ENCODE measurements at places on chromosomes 16 and 17. TPM values are rescaled to one million over a fixed set of nuclear protein-coding genes. Genes with fewer than 3 reads are reported as not detected.
A peak's percentile ranks its signal among the peaks of the same experiment; 100 is the strongest.

DNA sequence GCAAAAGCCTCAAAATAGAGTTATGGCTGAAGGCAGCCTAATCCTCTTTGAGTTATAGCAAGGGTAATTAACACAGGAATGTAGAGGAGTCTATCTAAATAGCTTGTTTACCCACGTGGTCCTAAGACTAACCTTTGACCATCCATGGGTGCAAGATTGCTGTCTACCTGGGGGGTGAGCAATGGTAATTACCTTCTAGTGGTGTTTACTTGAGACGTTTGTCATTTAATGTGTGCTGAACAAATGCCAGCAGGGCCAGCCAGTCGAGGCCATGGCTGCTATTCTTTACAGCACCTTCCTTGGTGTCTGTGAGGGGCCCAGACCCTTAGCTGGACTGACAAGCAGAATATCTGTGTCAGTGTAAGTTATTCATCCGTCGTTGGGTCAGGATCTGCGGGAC, 13.9 kb upstream of the PRPSAP1 start:
- no peak for DNase-seq

GRCh38 chr17:44220213-44221083, 973 bp upstream of the UBTF start:
- peak; percentile 48 for DNase-seq

- peak; percentile 7 for DNase-seq
Observed at GRCh38 chr17:72053036-72053435, 67.8 kb upstream of the SOX9 start.

- peak; percentile 45 for DNase-seq
Observed at GRCh38 chr17:69523244-69523861, 108.9 kb downstream of the MAP2K6 start.

- no peak for DNase-seq
Observed at GRCh38 chr17:80588702-80589383, 44.2 kb downstream of the RPTOR start.

DNA sequence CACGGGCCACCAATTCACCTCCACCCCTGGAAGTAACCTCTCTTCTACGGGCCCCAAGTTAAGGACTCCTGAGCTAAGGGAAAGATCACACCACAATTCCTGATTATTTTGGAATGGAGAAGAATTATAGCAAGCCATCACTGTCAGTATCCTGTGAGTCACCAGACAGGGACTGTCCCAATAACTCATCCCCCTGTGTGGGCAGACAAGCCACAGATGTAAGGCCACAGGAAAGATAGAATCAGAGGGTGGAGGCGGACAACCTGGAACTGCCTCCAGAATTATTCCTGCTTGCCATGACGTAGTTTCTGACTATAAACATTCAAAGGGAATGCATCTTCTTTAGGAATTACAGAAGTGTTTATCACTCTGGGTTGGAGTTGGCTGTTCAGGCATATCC, 5.8 kb upstream of the MYO1D start:
- no peak for DNase-seq

DNA sequence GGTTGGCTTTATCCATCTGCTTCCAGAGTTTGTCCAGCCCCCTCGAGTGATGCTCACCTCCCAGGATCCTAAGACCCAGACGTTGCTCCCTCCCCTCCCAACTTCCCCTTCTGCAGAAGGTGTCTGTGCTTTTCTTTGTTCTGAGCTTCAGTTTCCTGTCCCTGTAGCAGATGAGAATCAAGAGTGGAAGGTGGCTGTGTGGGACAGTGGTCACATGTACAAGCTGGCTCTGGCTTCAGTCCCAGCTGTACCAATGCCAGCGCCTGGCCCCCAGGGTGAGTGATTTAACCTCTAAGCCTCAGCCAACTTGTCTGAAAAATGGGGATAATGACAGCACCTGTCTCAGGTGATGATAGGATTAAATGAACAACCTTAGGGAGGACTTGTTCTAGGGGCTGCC, 7.7 kb downstream of the PRR15L start:
- no peak for DNase-seq

GRCh38 chr16:51938861-51939260, 608.1 kb downstream of the TOX3 start:
- no peak for DNase-seq

GRCh38 chr17:1957037-1957436, 68.1 kb downstream of the RTN4RL1 start:
- no peak for DNase-seq

DNA sequence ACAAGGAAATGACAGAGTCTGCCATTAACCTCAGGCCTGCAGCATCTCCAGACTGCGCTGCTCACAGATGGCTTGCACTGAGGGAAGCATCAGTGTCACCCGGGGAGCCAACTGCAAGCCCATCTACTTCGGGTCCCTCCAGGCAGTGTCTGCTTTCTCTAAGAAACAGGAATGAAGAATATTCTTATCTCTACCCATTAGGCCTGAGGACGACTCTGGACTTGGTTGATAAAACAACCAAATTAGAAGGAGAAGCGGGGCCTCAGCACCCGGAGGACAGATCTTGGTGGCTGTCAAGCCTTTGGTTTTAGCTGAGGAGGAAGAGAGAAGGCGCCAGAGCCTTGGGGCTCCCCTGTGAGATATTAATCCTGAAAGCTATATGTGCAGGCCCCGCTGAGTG, 19.5 kb upstream of the MGAT5B start:
- no peak for DNase-seq

- DNase-seq: no peak
Observed at GRCh38 chr17:76446449-76447231, 6.3 kb downstream of the UBE2O start.

- peak; percentile 50 for DNase-seq
Observed at GRCh38 chr17:17913695-17914332, 58.4 kb downstream of the TOM1L2 start.

DNA sequence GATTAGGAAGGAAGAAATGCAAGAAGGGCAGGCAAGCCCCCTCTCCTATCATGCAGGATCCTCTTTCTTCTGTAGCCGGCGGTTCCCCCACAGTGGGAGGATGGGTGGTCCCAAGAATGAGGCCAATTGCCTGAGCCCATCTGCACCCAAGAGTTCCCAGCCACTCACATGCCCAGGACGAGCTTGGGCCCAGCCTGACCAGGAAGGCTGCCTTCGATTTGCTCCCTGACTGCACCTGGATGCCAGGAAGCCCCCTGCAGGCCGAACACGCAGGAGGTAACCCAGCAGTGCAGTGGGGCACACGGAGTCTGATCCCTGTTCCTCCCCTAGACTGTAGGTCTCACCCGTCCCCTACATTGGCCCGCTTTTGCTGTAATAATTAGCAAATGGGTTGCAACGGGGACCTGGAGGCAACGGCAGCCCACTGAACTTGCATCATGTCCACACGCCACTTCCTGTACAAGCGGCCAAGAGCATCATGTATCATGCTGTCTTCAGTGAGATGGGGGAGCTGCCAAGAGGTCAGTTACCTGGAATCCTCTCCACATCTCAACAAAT, 67.5 kb downstream of the AMFR start:
- no peak for DNase-seq

DNA sequence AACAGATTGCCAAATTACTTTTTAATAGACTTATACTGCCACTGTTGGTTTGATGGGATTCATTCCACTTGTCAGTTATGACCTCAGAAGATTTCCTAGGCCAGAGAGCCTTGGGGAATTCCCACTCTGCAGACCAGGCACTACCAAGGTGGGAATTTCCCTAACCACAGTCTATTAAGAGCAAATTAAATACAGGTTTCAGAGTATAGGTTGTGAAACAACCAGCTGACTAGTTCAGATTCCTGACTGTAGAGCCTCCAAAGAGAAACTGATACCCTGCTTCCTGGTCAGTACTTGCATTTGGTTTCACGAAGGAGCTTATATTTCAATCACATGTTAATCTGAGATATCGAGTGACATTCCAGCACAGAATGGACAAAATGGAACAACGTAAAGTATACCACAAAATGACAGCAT, 186.5 kb downstream of the STX8 start:
- no peak for DNase-seq

Gene IL34
- 6.6 TPM for polyA plus RNA-seq

Gene TPSAB1
- polyA plus RNA-seq: 5.3 TPM

Gene TNP2
- not detected for polyA plus RNA-seq

Gene PNMT
- polyA plus RNA-seq: 3.8 TPM

Gene NT5M
- 6.9 TPM for polyA plus RNA-seq

Gene KRTAP9-8
- polyA plus RNA-seq: not detected

Gene WNT9B
- polyA plus RNA-seq: not detected

Gene MYH1
- 12.6 TPM for polyA plus RNA-seq

Gene EIF4A3
- polyA plus RNA-seq: 63.7 TPM

Gene KLHL10
- 0.12 TPM for polyA plus RNA-seq

Gene ACSM2B
- polyA plus RNA-seq: 0.72 TPM

Data from muscle of arm (tissue), 14 donors.